Activated T-helper 1 cell treated with anti-CD3 and anti-CD28 coated beads, Interleukin-2, amount 50 U/mL, for 16 hours (primary cell): ENCODE measurements at places on chromosomes 4 and X.

DNA sequence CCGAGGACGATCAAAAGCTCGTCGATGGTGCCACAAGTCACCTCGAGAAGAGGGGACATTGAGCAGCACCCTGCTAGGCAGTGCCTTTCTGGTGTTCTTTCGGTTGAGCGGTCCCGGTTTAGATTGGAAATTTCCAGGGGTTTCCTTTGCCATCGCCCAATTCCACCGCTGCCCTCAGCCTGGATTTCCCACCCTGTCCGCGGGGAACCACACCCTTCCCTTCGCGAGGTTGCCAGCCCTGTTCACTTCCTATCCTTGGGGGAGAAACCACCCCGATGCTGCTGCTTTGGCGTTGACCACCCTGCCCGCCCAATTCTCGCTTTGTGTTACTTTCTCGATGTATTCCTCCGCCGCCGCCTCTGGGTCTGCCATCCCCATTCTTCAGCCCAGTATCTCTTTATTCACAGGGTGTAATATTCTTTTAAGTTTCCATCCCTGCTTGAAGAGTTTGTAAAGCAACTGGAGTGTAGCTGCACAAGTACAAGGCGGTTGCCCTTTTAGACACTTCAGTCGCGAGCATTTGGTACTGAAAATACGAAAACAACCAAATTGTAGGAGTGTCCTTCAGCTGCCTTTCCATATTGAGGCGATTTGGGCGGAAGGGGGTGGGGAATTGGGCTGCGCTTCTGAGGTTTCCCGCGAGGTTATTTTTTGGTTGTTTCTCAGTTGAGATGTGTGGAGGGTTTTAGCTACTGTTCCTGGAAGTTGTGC lies 1.1 kb downstream of the OGT start:
- peak; percentile 22 for DNase-seq

DNA sequence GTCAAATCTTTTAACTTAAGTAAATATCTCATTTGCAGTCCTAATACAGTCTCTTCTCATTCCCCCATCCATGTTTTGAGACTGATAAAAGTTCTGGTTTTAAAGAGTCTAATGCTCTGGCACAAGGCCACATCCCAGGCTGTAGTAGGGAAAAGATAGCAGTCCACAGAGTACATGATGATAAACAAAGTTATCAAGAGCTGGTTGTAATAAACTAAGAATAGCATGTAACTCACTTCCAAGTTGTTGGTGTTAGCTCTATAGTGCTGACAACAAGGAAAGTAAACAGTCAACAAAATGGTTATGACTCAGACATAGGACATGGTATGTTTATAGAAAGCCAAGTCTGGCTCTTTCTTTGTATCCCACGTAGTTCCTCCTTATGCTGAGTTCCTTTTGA lies 21.8 kb upstream of the AREG start:
- no peak for DNase-seq

GRCh38 chrX:37783305-37783704 lies 3.4 kb downstream of the CYBB start:
- no peak for DNase-seq

GRCh38 chr4:121096629-121097028 lies 24.3 kb upstream of the NDNF start:
- no peak for DNase-seq

DNA sequence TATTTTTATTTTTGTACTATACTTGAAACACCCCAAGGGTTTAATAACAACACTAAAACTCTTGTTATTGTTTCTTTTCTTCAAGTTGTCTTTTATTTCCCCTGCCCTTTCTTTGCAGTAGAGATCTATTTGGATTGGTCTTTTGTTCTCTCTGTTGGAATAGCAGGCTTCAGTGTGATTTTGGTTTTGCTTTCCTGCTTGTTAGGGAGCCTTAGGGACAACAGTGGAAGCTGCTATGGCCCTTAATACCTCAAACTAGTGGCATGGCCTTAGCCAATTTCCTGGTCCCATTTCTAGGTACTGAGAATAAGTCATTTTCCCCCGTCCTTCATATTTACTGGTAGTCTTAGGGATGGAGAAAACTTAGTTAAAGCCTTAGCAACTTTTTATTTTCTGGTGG lies 535.4 kb upstream of the NDST4 start:
- DNase-seq, result no peak

GRCh38 chr4:74543983-74544382 lies 99.0 kb downstream of the AREG start:
- DNase-seq, result no peak

DNA sequence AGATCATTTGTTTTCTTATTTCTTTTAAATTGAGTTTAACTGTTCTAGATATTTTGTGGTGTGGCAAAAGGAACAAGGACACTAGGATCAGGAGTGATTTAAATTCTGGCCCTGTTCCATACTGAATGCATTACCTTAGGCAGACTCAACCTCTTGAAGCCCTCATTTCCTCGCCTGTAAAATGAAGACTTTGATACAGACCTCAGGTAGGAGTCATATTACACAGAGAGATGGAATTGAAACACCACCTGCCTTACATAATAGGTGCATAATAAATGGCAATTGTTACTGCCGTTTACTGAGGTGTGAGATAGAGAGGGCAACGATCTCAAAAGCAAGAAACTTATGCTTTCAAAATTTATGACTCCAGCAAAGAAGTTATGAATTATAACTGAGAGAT lies 28.2 kb upstream of the RASSF6 start:
- DNase-seq, result no peak
